ENCODE measurements at places on chromosomes 6 and 20.

GRCh38 chr20:52681288-52681687, 290.9 kb upstream of the TSHZ2 start:
- no peak for DNase-seq

DNA sequence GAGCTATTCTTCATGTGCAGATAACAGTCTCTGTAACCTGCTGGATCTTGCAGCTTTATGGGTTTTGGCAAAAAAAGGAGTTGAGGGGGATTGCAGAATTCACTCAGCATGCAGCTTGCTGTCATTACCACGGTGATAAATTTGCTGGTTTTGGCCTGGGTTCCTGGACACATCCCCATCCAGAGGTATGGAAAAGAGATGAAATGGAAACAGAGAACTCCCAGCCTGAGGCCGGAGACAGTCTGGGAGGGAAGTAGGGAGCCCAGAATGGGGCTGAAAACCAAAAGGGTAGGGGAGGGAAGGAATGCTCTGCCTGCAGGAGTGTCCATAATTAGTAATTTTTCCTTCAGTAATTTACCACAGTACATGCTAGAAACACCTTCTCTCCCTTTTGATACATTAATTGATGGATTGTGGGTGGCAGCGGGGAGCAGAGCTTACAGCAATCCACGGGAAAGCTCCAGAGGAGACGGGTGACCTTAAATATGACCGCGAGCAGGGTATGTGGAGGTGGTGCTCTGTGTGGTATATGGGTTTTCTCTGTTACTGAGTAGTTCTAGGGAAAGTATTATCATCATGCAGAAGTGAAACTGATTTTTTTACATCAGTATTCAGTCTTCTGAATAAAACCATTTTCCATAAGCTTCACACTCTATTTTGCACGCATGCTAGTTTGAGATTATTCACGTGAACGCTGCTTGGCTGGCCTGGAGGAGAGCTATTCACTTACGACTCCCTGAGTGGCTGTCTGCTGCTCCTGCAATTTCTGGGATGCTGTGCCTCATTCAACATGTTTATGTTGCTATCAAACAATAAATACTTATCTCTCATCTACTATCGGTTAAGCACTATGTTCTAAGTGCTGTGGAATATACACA, 66.3 kb upstream of the KCNK16 start:
- no peak for DNase-seq

- DNase-seq = no peak
Measured at GRCh38 chr6:27726619-27727023, 185.6 kb downstream of the OR2B2 start.

- no peak for DNase-seq
Measured at GRCh38 chr6:76615395-76615794, 542.9 kb upstream of the IMPG1 start.

GRCh38 chr6:36855750-36856149, 16.5 kb upstream of the CPNE5 start:
- no peak for DNase-seq

All from CD4-positive, alpha-beta T cell treated with Interleukin-2 at 100 ng/mL for 4 hours (primary cell).